Stimulated activated CD8-positive, alpha-beta memory T cell treated with anti-CD3 and anti-CD28 coated beads, Interleukin-4, amount 100 ng/mL, for 1 hour (primary cell): ENCODE measurements at places on chromosomes 3 and 15.

GRCh38 chr3:175456466-175456865 lies 597.3 kb downstream of the NAALADL2 start:
- DNase-seq: no peak

DNA sequence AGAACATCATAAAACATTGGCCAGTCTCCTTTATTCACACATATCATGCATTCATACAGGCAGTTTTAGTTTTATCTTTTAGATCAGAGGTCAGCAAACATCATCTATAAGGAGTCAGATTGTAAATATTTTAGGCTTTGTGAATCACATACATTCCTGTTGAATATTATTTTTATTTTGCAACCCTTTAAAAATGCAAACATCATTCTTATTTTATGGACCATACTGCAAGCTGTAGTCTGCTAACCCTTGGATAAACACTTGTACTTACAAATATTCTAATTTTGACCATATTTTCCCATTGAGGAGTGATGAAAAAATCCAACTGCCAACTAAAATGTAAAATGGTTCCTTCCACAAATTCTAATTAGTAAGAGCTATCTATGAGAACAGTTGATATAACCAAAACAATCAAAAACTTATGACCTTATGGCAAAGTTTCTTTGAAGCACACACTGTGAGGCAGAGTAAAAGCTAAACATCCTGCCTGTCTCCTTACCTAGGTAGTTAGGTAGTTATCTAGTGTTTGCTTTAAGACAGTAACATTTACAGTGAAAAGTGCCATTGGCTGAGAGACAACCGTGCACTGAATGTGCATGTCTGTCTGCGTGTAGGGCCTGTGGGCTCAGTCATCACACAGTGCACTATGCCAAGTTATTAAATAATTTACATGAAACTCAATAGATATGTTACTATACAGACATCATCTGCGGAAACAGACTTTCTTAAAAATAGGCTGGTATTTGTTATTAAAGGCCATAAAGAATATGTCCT lies 57.7 kb downstream of the PIK3R4 start:
- DNase-seq: no peak

DNA sequence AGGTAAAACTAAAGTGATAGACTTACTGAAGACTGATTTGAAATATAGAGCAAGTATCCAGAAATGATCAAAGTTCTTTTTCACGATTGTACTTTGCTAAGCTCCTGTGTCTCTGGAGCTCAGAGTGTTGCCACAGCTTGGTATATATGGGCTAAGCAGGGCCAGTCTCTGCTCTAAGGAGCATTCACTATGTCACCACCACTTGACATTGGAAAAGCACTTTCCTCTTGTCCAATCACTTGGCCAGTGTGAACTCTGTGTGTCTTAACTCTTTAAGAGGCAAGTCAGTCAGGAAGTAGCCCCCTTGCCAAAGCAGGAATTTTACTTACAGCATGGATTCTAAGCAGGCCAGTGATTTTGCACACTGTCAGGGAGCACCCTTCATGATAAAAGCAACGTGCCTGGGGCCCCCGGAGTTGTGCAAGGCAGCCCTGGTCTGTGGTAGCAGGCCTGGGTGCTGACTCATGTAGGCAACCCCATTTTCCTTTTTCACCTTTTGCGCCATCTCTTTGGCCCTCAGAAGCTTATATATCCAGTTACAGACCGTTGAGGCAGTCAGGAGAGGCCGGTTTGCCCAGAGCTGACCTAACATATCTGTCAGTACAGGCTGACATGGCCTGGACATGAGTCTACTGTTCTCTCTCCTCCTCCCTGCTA lies 73.0 kb downstream of the HCN4 start:
- DNase-seq: no peak

GRCh38 chr3:72821161-72821781 lies 27.0 kb downstream of the SHQ1 start:
- no peak for DNase-seq

- DNase-seq: no peak
These were observed 18.6 kb upstream of the FSTL1 start for GRCh38 chr3:120469440-120469839.

DNA sequence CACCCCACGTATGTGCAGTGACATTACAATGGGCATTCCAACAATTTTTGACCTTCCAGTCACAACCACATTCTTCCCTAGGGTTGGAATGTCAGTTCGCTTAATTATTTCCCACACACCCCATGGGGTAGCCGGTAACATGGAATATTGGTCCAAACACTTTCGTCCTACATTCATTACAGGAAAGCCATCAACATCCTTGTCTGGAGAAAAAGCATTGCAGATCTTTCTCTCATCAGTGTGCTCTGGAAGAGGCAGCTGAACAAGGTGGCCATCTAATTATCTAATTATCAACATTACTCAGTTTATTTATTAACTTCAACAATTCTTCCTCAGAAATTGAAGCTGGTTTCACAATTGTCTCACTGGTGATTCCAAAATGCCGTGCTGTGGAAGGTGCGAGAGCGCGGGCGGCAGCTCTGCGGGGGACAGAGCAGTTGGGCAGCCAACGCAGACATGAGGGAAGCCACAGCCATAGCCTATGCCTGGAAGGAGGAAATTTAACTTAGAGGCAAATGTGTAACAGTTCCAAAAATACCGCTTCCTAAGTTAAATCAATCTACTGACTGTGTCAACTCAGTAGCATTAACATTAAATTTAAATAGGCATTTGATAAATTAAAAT lies 1158.9 kb upstream of the EPHA6 start:
- no peak for DNase-seq

- DNase-seq: no peak
These were observed 76.6 kb downstream of the GBE1 start for GRCh38 chr3:81684751-81685395.

DNA sequence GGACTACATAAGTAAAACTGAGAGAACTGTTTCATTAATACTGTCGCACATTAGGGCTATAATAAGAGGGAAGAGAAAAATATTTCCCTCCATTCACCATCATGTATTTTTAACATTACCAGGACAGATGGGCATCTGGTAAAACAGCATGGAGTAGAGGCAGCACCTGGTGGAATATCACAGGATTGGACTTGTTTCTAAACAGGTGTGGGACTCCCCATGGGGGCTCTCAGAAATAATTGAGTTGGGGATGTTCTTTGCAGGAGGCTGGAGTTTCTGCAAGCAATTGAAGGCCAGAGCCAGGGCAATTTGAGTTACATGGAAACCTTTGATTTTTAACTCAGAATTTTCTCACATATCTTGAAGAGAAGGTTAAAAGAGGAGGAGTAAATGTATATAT lies 8.4 kb upstream of the MINDY2 start:
- no peak for DNase-seq

- DNase-seq: no peak
These were observed 326.3 kb upstream of the TPRG1 start for GRCh38 chr3:188845514-188845913.

- DNase-seq: no peak
These were observed 44.6 kb upstream of the VILL start for GRCh38 chr3:37945807-37946530.

- no peak for DNase-seq
These were observed 46.8 kb downstream of the ST6GAL1 start for GRCh38 chr3:186976837-186977750.

GRCh38 chr3:187919048-187919447 lies 173.8 kb upstream of the BCL6 start:
- peak; percentile 22 for DNase-seq

DNA sequence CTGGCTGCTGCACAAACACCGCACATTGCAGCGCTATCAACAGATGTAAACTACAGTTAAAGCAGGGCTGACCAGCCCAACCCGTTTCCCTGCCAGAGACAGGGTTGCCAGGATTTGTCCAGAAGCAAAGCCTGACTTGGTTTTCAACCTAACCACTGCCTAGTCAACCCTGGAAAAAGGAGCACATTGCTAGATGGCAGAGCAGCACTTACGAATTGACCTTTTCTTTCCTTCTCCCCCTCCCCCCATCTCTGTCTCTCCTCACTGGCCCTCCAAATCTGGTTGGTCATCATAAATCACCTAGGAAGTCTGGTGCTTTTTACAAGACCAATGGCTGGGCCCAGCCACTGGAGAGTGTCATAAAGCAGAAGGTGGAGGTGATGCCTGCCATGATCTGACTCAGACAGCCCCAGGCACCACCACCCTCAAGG lies 51.3 kb downstream of the ABCC5 start:
- DNase-seq: no peak

DNA sequence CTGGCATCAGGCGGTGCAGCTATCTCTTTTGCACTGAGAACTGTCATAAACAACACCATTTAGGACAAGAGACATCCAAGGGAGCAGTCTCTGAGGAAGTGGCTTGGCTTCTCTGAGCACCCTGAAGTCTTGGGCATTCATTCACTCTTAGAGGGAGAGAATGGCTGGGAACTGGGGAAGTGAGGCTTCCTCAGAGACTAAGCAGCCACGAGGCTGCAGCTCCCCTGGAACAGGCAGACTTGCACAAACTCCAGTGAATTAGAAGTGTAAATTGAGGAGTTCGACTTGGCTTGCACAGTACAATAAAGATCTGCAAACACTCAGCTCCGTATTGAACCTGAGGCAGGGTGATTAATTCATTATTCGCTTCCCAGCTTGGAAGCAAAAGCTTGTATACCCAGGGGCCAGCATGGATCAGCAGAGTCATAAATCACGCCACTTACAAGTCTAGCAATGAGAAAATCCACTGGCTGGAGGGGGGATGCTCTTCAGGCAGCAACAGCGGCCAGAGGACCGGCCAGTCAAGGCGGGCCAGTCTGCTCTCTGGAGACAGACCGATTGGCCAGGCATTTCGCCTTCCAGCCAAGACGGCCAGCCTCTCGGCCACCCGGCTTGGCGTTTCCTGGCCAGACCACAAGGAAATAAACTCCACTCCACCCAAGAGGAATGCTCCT lies 118.8 kb upstream of the ADPGK start:
- no peak for DNase-seq

GRCh38 chr3:134677196-134677986 lies 26.6 kb upstream of the KY start:
- DNase-seq: no peak

DNA sequence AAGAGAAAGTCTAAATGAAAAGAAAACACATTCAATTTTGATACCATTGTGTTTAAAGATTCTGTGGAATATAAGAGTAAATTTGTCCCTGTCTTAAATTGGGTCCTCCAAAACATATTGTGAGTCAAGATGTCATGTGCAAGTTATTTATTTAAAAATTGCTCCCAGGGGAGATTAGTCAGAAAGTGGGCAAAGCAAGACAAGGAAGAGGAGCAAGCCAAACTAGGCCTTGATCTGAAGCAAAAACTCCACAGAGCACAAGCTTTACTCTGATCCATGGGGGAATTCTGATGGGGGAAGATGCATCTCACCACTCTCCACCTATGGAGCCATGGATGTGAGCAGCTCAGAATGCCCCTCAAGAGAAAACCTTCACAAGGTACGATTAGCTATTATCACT lies 342.8 kb upstream of the IL12A start:
- DNase-seq: no peak

- no peak for DNase-seq
These were observed 101.0 kb upstream of the COL8A1 start for GRCh38 chr3:99537416-99537815.

DNA sequence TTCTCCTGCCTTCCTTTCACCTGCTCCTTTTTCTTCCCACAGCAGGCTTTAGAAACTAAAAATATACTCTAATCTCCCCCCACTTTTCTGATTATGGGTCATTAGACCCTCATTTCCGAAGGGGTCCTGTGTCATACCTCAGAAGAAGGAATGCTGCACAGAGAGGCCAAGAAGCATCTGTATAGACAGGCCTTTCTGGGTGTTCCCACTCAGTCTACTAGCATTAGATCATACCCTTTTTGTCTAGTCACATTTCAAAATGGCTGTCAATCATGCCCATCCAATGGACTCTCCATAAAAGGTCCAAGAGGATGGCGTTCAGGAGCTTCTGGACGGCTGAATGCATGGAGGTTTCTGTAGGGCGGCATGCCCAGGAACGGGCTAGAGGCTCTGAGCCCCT lies 192.2 kb downstream of the SUCLG2 start:
- no peak for DNase-seq

DNA sequence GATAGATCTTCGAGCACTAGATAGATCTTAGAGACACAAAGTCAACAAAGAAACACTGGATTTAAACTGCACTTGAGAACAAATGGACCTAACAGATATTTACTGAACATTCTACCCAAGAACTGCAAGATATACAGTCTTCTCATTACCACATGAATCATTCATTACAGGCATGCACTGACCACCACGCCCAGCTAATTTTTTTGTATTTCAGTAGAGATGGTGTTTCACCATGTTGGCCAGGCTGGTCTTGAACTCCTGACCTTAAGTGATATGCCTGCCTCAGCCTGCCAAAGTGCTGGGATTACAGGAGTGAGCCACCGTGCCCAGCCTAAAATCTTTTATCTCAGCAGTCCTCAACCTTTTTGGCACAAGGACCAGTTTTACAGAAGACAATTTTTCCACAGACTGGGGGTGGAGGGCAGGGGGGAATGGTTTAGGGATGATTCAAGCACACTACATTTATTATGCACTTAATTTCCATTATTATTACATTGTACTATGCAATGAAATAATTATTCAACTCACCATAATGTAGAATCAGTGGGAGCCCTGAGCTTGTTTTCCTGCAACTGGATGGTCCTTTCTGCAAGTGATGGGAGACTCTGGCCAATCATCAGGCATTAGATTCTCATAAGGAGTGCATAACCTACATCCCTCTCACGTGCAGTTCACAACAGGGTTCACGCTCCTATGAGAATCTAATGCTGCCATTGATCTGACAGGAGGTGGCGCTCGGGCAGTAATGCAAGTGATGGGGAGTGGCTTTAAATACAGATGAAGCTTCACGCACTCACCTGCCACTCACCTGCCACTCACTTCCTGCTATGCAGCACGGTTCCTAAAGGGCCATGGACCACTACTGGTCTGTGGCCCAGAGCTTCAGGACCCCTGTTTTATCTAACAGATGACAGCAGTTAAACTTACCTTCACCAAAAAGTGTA lies 21.7 kb downstream of the CSNK1G1 start:
- DNase-seq: no peak

DNA sequence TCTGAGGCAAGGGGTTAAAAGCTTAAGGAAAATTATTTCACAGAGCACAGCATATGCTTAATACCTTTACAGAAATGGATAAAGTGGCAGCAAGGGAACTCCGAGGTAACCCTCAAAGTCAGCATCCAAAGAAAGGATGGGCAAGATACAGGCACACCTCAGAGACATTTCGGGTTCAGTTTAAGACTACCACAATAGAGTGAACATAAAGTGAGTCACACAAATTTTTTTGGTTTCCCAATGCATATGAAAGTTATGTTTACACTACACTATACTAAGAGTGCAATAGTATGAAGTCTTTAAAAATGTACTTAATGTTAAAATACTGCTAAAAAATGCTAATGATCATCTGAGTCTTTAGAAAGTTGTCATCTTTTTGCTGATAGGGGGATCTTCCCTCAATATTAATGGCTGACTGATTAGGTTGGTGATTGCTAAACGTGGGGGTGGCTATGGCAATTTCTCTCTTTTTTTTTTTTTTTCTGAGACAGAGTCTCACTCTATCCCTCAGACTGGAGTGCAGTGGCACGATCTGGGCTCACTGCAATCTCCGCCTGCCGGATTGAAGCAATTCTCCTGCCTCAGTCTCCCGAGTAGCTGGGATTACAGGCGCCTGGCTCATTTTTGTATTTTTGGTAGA lies 10.0 kb downstream of the UBR1 start:
- no peak for DNase-seq

- no peak for DNase-seq
These were observed 115.7 kb downstream of the TMCC1 start for GRCh38 chr3:129777806-129778205.

GRCh38 chr3:27326202-27326601 lies 43.0 kb downstream of the NEK10 start:
- DNase-seq: no peak

GRCh38 chr15:79004336-79004735 lies 59.5 kb upstream of the CTSH start:
- DNase-seq: no peak

- DNase-seq: no peak
These were observed 161.5 kb upstream of the PFN2 start for GRCh38 chr3:150132101-150132749.
